HuH-7.5 (cell line): ENCODE measurements at places on chromosomes 1 and 21.

- peak; percentile 67 for DNase-seq
Measured at GRCh38 chr1:18100491-18101063, 7.0 kb upstream of the IGSF21 start.

DNA sequence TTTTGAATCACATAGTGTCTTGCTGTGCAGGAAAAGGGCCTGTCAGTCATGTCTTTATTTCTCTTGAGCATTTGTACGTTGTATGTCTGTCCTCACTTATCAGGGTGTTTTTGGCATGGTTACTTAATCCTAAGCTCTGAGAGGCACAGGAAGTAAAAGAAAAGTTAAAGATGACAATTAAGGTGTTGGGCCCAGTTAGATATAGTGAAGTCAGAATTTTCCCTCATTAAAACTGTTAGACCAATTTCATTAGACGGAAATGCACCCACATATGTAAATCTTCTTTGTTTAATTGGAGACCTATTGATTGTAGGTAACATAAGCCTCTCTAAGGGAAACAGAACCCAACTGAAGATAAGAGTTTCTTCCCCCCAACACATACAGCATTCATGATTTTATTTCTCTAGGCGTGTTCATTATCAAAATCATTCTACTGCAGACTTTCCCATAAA lies 21.9 kb downstream of the NFIA start:
- no peak for DNase-seq

DNA sequence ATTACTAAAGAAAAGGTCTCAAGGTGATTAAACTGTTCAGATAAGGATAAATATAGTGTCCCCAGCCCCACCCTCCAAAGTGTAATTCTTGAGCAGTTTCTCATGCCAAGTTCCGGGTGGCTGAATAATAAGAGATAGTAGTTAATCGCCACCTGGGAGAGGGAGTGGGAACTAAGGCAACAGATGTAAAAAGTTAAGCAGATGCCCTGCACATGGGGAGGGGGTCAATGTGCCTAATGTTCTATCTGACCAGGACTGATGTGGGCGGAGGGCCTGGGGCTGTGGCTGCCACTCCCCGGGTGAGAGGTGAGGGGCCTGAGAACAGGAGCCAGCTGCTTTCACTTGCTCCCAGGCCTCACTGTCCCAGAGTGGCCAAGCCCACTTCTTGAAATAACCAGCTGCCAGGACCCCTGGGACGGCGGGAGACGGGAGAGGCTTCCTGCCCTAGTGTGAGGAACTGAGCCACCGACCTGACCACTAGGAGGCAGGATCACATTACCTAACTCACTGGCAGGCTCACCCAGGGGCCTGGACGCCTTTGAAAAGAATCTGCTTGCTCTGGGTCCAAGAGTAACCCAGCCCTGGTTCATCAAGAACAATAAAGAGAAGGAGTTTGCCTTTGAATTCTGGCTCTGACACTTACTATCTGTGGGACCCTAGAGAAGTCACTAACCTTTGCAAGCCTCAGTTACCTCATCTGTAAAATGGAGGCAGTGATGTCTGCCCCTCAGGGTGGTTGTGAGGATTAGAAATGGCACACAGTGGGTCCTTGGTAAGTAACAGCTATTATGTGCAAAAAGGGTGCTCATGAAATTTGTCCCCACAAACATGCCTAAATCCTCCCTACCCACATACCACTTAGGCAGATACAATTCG lies 179.2 kb downstream of the ATG4C start:
- DNase-seq = peak; percentile 41

- DNase-seq = no peak
Measured at GRCh38 chr21:14548779-14549178, 2.7 kb upstream of the SAMSN1 start.

GRCh38 chr1:145706086-145706664 lies 993 bp downstream of the PDZK1 start:
- no peak for DNase-seq

GRCh38 chr1:28163496-28164161 lies 12.9 kb downstream of the PTAFR start:
- no peak for DNase-seq

DNA sequence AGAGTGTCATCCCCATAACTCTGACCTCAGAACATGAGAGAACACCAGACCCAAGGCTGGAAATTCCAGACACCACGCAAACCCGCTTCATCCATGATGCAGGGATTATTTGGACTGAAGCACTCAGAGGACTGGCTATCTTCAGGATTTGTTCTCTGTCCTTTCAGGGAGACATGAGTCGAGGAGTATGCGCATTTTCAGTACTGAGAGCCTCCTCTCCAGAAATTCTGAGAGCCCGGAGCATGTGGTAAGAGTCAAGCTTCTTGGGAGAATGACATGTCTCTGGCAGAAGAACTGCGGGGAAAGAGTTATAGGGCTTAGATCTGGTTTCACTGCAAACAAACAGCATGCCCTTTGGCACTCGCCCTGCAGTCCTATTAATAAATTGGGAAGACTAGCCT lies 6.9 kb downstream of the LAX1 start:
- no peak for DNase-seq

DNA sequence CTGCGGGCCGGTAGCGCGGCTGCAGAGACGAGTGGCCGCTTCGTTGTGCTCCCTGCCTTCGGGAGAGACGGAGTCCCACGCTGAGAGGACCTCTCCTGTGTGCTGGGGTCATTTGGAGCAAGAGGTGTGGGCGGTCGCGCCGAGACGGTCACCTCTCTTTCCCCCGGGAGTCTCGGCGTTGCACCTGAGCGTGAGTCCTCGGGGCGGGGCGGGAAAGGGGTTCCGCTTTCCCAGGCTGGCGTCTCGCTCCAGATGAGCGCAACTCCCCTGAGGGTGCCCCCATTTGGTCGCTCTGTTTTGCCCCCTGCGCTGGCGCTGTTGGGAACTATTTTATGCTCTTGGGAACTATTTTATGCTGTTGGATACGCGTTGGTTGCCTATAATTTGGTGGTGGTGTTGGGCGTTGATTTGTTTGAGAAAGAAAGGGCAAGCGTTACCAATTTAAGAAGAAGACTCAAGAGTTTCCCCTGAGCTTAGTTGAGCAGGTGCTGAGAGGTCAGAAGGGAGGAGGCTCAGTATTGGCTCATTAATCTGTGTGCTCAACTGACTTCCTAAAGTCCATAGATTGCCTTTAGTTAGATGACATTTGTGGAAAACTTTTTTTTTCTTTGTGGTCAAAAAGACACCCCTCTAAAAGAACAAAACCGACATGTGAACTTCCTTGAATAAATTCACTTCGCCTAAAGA lies 683 bp downstream of the LRRC8B start:
- DNase-seq = peak; percentile 52

GRCh38 chr1:29868096-29868495 lies 631.8 kb downstream of the PTPRU start:
- DNase-seq = no peak

DNA sequence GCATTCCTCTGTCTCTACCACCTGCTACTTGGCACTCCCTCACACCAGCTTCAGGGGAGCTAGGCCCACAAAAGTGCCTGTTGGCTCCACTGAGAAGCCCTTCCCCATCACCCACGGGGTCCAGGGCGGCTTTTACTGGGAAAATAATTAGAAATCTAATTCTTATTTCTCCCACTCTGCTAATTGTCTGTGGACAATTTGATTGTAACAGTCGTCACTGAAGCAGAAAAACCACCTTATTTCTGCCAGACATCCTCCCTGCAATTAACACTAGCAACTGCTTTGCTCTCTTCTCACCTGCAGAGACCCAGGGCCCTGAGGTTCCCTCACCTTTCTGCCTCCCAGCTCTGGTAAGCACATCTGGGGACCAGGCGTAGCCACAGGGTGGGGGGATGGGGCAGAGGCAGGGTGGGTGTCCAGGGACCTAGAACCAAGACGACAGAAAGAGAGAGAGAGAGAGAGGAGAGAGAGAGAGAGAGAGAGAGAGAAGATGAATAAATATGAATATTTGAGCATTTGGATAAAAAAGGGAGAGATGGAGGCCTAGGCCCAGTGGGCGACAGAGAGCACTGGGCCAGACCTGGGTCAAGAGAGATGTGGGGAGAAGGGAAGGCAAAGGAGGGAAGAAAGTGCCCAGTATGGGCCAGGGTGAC lies 32.6 kb downstream of the FOXO6 start:
- DNase-seq = no peak

DNA sequence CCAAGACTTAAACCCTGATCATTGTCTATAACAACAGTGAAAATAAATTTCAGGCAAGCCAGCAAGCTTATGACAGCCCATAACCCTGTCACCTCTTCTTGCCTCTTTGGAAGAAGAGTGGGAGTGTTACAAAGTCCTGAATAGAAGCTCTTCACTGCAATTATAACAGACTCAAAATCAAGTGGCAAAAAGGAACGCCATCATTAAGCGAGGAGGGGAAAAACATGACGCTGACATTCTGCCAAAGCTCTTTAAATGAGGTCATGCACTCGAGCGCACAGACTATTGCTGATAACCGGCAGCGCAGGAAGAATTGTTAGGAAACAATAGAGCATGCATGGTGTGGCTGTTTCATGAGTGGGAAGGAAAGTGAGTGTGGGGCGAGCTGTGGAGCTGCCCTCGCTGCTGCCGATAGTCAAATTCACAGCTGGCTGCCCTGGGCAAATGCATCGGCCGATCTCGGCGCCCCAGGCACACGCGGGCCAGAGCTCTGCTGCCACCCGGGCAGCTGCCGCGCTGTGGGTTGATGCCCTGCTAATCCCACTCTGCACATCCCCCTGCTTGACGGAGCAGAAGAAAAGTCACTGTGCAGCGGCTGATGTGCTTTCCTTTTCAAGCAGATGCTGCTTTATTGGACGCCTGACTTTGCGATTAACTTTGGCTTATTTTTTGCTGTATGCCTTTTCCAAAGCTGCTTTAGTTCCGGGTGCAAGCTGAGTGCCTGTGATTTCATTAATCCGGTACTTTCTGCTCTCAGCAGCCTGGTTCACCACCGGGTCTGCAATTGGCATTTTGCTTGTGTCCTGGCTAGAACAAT lies 102.4 kb upstream of the ST6GALNAC5 start:
- no peak for DNase-seq

GRCh38 chr1:109932679-109933078 lies 22.0 kb downstream of the CSF1 start:
- DNase-seq = no peak

- no peak for DNase-seq
Measured at GRCh38 chr1:204274446-204274845, 60.7 kb upstream of the GOLT1A start.

DNA sequence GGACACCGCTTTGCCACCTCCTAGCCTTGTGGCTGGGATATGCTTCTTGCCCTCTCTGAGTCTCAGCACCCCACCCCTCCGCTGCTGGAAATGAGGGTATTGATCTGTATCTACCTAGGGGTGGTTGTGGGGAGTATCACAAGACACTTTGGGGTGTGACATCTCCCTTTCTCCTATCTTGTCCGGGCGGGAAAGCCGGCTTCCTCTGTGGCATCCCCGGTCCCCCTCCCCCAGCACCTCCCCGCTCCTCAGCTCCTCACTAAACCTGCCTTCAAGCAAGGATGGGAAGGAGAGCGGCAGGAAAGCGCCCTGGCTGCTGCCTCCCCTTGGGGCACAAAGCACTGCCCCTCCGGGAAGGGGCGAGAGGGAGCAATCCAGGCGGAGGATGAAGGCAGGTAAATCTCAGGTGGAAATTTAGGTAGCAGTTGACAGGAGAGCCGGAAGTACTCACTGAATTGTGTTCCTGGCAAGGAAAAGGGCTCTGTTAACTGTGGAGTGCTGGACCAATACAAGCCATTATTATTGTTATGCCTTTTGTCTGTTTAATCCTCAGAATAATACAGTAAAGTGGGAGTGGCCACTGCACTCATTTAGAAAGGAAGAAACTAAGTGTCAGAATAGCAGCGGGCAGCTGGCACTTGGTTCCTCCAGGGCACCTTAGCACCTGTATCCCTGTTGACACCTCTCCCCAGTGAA lies 49.0 kb upstream of the LRP8 start:
- no peak for DNase-seq

- no peak for DNase-seq
Measured at GRCh38 chr1:3366126-3367051, 88.1 kb upstream of the ARHGEF16 start.

- DNase-seq = no peak
Measured at GRCh38 chr1:200867018-200867811, 5.6 kb upstream of the GPR25 start.
